CD4-positive, alpha-beta memory T cell (primary cell): ENCODE measurements at places on chromosomes 13 and 19. TPM values are rescaled to one million over a fixed set of nuclear protein-coding genes. Genes with fewer than 3 reads are reported as not detected.
A peak's percentile ranks its signal among the peaks of the same experiment; 100 is the strongest.

GRCh38 chr13:110331362-110331761, 24.3 kb downstream of the COL4A2 start:
- DNase-seq, result no peak

DNA sequence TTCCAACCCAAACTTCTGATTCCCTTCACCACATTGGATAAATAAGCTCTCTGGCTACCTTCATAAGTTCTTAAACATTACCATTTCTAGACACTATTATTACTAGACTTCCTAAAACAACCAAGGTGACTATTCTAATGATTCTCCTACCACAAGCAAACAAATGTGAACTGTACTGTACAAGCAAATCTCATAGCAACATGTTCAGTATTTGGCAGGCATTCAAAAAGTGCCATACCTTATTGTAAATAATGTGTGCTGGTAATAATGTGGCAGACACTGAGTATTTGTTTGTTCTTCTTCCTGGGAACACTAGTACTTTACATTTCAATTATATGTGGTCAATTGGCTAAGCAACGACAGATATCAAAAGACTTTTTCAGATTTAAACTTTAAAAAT, 986.0 kb upstream of the SPRY2 start:
- no peak for DNase-seq

- no peak for DNase-seq
These were observed 36.1 kb upstream of the DCUN1D2 start for GRCh38 chr13:113526466-113527220.

LYPD3 gene
- polyA plus RNA-seq, result 4.4 TPM

DNA sequence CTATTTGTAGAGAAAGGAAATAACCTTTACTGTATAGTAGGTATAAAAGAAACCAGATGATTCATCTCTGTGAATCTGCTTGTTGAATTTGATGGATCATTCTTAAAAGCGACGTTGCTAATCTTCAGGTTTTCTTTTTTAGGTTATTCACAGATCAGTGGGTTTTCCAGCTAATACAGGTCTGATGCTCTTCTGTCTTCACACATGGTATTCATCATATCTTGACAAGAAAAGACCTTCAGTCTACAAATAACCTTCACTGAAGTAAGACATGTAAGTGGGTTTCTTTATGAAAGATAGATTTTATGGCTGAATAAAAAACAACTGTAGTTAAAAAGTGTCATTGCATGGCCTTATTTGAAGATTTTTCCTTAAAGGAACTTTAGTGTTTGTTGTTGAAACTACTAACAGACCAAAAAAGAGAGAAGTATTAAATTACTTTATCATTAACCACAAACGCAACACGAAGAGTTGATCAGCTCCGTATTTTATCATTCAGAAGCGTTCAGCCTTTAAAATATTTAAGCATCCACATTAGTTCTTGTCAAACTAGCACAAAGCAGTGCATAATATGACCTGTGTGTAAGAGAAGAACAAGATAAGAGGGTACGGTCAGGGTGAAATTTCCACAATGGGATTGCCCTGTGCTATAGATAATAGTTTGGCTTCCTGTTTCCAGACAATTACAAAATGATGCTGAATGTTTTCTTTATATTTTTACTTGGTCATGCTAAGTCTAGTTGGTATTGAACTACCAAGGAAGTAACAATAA, 299.5 kb downstream of the MZT1 start:
- no peak for DNase-seq

- DNase-seq, result peak; percentile 45
These were observed 205.4 kb downstream of the PDS5B start for GRCh38 chr13:32791545-32792172.

DNA sequence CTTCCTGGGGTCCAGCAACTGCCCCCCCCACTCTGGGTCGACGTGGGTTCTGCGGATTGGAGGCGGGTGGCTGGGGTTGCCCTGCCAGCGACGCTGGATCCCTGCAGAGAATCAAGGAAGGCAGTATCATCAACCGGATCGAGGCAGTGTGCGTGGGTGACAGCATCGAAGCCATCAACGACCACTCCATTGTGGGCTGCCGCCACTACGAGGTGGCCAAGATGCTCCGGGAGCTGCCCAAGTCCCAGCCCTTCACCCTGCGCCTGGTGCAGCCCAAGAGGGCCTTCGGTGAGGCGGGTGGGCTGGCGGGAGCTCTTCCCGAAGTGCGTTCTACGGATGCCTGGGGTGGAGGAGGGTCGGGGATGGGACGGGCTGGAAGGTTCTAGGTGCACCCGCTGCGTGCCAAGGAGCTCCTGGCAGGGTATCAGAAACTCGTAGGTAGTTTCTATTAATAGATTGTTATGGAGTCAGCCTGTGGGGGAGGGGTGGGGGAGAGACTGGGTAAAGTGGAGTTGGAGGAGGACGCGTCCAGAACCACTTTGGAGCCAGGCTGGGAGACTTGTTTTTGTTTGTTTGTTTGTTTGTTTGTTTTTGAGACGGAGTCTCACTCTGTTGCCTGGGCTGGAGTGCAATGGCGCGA, 1.5 kb downstream of the GIPC3 start:
- DNase-seq, result no peak

- no peak for DNase-seq
These were observed 1623.0 kb downstream of the SLITRK1 start for GRCh38 chr13:82259284-82259683.

DNA sequence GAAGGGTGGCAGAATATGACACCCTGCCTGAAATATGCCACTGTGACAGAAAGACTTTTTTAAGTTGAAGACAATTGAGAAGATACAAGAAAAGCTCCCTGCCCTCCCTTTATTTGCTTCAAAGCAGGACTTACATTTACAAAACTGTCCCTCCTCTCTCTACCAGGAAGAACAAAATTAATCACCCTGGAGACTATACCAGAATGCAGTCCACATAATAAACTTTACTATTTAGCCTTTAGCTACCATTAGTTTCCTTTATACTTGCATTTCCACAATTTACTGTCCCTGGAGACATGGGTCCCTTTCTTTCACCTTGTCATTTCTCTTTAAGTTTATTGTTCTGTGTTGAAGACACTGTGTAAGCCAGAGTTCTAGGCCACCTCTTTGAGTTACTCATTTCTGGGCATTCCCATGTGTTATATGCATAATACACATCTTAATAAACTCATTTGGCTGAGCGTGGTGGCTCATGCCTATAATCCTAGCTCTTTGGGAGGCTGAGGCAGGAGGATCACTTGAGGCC, 238.8 kb downstream of the RFC3 start:
- no peak for DNase-seq

IFNL1 gene
- polyA plus RNA-seq, result not detected

DNA sequence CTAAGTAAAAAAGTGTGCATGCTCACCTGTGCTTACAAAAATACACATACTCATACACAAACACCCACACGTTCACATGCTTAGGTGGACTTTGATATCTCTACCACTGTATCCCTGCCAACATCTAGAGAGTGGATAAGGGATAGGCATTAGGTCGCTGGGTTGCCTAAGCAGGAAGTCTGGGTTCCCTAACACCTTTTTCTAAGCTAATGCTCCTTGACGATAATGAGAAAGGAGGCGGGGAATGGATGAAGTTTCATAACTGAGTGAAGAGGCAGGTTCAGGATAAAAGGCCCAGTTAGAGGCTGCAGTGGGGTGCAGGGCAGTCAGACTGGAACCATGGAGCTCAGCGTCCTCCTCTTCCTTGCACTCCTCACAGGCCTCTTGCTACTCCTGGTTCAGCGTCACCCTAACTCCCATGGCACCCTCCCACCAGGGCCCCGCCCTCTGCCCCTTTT, 41.9 kb upstream of the CYP2A7 start:
- no peak for DNase-seq

DNA sequence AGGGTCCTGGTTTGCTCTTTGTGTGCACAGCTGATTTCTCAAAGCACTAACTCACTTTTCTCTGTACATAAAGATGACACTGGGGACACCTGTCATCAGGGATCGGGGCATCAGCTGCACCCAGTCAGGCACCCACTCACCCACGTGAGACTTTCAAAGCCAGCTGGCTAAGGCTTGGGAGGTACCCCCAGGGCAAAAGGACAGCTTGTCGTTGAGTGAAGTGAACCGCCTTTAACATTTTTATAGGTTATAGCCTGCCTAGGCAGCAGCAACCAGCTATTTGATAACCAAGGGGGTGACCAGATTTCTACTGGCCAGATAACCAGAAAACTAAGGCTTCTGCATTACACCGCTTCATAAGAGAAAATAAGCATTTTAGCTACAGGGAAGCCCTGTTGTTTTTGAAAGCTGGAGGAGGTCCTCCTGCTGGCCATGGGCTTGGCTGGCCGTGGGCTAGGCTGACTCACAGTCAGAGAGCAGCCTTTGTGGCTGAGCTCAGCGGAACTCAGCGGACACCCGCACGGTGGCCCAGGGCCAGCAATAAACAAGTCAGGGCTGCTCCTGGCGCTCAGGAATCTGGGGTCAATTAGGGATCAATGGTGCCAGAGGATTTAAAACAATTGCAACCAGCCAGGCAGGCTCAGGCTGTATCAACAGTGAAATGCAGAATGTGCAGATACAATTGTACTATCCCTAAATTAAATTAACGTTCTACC, 57.1 kb downstream of the ALOX5AP start:
- no peak for DNase-seq

FXYD7 gene
- 5.5 TPM for polyA plus RNA-seq

ZNF90 gene
- 0.60 TPM for polyA plus RNA-seq

ZNF208 gene
- 2.6 TPM for polyA plus RNA-seq

GRCh38 chr13:77312311-77312710, 14.6 kb downstream of the MYCBP2 start:
- DNase-seq, result no peak

- no peak for DNase-seq
These were observed 2.6 kb downstream of the UBXN6 start for GRCh38 chr19:4454747-4455718.

- DNase-seq, result no peak
These were observed 1781.7 kb upstream of the PRR20A start for GRCh38 chr13:55359067-55359466.
